Activated CD4-positive, alpha-beta T cell treated with anti-CD3 and anti-CD28 coated beads for 1 hour (primary cell): ENCODE measurements at places on chromosomes 2 and 18.

DNA sequence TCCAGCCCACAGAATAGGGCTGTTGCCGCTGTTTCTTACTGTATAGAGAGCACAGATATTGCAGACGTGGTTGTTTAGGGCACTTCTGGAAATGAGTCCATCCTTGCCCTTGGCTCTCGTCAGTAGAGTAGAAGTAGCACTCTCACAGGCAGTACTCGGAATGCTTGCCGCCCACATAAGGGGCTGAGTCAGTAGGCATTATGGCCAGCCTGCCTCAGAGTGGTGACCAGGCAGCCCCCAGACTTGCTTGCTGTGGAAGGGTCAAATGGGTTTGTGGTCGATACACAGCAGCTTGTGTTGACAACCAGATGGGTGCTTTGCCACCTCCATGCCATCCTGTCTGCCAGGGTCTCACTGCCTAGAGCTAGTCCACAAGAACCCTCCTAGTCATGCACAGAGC, 38.7 kb downstream of the PLEKHB2 start:
- DNase-seq = no peak

DNA sequence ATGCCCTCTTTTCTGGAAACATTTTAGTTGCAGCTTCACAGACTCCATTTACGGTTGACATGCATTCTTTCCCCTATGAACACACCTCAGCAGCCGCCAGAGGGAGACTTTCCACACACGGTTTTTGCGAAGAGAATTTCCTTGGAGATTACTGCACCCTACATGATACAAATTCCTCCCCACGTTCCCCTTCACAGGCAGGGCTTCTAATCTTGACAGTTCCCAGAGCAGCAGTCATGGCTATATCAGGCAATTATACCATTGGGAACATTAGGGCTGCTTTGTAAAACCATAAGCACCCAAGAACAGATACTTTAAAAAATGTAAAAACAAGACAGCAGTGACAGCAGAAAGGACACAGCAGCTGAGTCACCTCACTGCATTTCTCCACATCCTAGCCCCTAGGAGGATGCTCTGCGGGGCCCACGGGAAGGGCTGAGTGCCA, 253.8 kb downstream of the TGIF1 start:
- no peak for DNase-seq

- no peak for DNase-seq
Measured at GRCh38 chr2:190376591-190377245, 31.4 kb upstream of the MFSD6 start.

GRCh38 chr18:47946889-47947288, 16.4 kb upstream of the SMAD2 start:
- no peak for DNase-seq

DNA sequence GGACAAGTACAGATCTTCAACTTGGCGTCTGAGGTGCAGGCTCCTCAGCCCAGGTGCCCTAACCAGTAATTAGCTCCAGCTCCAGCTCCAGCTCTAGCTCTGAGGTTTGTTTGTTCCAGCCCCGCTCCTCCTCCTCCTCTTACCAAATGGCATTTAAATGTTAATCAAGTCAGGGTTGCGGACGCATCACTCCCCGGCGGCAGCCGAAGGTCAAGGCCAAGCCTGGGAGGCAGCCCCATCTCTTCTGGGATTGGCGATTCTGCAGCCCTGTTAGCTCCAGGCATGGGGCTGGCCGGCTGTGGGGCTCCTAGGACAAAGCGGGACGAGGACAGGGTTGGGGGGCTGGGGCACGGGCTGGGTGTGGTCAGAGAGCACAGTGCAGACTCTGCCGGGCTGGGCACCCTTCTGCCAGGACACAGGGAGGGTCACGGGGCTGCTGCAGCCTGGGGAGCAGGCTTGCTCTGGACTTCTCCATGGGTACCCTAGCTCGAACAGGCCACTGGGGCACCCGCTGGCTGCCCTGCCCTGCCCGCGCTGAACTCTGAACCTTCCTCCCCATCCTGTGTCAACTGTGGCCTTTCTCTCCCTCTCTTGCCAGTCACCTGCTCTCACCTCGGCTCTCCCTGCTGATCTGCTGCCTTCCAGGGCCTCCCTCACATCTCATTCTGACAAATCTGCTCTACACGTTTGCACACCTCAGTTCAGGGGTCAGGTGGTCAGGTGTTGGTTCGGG, 203.3 kb downstream of the CELF4 start:
- DNase-seq = no peak

DNA sequence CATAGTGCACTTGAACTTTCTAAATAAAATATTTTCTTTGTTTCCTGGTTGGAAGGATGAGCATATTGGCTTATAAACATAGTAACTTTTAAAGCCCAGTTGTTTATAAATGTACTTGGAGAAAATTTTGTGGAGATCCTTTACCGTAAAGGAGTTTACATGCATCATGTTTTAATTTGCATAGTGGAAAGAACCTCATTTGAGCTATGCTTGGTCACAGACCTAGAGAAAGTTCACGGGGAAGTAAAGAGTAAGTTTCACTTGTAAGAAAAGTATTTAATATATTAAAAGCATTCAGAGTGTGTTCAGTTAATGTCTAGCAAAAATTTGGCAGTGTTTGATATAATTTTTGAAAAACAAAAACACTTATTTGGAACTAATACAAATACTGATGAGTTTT, 45.3 kb downstream of the PIKFYVE start:
- no peak for DNase-seq

GRCh38 chr2:54522624-54523281, 66.6 kb downstream of the SPTBN1 start:
- peak; percentile 41 for DNase-seq

DNA sequence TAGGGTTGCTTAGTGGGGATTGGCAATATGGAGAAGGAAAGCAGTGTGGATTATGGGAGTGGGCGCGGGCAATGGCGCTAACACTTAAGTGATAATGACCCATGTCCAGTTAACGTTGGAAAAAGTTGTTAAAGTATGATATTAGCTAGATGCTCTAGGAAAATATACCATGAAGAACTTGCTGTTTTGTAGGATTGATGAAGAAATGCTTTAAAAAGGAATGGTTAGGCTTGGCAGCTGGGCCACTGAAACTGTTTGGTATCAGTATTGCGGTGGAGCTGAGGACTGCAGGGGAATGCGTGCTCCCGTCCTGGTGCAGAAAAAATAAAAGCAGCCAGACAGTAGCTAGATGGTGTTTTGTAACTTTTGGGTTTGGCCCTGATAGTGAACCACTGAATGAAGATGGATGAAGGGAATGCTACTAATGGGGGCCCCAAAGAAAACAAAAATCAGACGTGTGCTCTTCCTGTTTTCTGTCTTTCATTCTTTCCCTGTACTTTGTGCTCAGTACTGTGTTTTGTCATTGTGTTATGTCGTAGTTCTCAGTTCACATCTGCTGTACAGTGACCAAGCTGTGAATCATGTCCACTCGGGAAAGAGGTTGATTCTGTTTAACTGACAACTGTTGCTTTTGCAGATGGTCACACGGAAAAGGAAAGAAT, 999 bp downstream of the INSIG2 start:
- DNase-seq = no peak

DNA sequence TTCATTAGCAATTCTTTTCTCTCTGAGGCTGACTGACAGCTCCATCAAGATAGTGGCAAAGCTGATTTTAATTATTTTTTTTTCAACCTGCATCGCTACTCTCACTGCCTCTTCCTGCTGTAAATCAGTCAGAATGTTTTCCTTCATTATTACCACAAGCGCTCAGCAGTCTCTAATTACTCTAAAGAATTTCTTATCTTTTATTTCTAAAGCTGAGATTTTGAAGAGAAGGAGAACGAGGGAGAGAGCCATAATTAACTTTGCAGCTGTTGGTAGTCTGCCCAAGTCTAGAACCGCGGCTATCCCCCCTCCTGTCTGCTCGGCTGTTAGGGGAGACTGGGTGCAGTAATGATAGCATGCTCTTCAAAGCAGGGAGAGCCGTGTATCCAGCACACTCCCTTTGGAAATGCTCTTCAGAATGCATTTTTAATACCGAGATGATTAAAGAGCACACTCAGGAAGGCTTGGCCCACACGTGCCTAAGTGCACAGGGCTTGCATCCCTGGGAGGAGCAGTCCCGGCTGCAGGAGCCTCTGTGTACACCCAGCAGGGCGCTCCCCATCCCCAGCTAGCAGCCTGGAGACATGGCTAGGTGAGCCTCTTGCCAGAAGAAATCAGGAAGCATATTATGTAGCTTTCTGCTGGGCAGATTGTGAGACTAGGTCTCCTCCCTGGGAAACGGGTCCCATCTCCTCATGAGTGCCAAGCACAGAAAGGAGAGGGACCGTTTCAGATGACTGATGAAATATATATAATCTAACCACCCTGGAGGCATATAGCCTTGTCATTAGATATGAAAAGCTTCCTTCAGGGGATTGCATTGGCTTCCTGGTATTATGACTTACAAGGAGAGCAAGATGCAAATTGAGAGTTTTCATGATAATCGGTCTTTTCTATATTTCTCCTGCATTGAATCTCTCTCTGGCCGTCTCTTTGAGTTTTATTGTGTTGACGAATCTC, 555.2 kb downstream of the CMPK2 start:
- no peak for DNase-seq

GRCh38 chr18:9147440-9148202, 11.0 kb downstream of the ANKRD12 start:
- DNase-seq = no peak

- no peak for DNase-seq
Measured at GRCh38 chr18:22391407-22392345, 26.0 kb downstream of the CTAGE1 start.

GRCh38 chr2:236341721-236342120, 77.5 kb upstream of the ASB18 start:
- no peak for DNase-seq

DNA sequence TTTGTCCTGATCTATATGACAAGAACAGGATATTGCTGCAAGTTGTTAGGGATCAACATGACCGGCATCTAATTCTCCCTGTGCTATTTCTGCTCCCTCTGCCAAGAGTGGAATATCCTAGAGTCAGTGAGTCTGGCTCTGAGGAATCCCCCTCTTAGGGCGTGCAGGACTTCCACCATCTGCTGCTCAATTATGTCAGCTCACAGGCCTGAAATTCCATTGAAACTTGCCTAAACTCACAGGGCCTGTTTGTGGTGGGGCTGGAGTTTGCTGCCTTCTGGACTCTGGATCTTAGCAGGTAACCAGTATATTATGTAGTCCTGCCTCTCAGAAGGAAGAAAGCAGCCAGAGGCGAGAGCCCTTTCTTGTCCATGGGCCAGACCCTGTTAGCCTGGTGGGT, 323.0 kb downstream of the TSN start:
- no peak for DNase-seq

DNA sequence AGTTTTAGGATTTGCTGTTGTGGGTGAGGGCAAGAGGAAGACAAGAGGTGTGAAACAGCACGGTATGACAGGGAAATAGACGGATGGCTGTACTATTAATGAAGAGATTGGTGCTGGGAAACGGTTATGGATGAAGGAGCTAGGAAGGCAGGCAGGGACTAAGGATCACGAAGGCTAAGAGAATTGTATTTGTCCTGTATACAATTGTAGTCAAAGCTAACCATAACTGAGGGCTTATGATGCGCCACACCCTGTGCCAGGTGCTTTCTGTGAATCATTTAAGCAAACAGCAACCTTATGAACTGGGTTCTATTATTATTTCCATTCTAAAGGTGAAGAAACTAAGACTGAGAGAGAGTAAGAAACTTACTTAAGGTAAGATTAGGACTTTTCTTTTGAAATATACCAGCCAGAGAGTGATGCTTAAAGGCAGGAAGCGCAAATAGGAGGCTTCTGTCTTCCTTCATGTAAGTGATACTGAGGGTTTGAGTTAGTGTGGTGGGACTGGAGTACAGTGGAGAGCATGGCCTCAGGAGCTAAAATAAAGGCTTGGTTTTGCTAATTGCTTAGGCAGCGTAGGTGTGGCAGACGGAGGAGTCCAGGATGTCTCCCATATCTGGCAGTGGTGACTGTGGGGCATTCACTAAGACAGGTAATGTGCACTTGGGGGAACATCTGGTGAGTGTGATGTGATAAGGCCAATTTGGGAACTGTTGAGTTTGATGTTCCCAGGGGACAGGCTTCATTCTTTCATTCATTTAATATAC, 85.8 kb downstream of the PLEKHM3 start:
- no peak for DNase-seq

GRCh38 chr2:149160701-149161217, 122.3 kb downstream of the LYPD6B start:
- DNase-seq = no peak

- no peak for DNase-seq
Measured at GRCh38 chr2:104856973-104857261, 3.0 kb downstream of the POU3F3 start.

GRCh38 chr2:231394211-231395141, 1.0 kb upstream of the B3GNT7 start:
- DNase-seq = no peak

GRCh38 chr18:36046898-36047297, 20.5 kb downstream of the RPRD1A start:
- no peak for DNase-seq

- DNase-seq = no peak
Measured at GRCh38 chr2:213862407-213863076, 548.3 kb upstream of the VWC2L start.
